Erythroblast (primary cell): ENCODE measurements at places on chromosomes 1 and 21.

DNA sequence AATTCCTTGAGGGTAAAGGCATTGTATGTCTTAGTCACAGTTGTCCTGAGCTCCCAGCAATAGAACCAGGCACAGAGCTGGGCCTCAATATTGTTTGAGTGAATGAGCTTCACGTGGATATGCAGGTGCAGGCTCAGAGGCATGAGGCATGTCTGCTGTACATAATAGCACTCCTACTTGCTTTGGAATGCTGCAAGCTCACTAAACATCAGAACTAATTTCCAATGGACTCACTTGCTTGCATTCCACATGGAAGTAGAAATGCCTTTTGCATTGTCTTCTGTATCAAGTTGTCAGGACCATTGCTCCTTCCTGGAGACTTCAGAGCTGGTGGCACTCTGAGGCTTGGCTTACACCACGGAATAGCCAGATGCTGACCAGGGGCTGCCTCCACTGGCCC, 37.1 kb downstream of the INAVA start:
- no peak for DNase-seq

DNA sequence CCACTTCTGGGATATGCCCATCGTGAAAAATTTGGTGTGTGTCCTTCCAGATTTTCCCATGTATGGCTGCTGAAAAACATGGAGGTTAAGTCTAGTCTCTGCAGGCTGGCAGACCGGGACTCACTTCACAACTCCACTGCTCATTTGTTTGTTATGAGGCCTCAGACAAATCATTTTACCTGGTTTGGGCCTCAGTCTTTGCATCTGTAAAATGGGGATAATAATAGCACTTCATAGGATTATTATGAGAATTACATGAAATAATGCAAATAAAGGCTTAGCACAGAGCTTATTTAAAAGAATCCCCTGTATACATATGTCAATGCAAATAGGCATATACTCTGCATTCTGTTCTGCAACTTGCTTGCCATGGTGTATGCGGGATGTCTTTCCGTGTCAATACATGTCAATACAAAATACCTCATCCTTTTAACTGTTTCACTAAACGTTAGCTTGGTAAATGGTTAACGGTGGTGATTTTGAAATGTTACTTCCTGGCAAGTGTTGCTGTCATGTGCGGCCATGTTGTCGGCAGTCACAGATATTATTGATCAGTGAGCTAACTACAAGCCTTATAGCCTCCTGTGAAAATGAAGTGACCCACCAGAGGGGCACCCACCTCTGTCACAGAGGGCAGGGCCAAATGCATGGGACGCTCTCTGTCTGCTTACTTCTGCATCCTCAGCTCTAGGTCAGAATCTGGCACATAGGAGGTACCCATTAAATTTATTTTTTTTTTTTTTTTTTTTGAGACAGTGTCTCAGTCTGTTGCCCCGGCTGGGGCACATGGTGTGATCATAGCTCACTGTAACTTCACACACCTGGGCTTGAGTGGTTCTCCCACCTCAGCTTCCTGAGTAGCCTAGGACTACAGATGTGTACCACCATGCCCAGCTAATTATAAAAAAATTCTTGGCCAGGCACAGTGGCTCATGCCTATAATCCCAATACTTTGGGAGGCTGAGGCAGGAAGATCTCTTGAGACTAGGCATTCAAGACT, 4.3 kb downstream of the LCK start:
- DNase-seq, result no peak

GRCh38 chr1:201656311-201657032, 117.5 kb downstream of the NAV1 start:
- DNase-seq, result no peak

DNA sequence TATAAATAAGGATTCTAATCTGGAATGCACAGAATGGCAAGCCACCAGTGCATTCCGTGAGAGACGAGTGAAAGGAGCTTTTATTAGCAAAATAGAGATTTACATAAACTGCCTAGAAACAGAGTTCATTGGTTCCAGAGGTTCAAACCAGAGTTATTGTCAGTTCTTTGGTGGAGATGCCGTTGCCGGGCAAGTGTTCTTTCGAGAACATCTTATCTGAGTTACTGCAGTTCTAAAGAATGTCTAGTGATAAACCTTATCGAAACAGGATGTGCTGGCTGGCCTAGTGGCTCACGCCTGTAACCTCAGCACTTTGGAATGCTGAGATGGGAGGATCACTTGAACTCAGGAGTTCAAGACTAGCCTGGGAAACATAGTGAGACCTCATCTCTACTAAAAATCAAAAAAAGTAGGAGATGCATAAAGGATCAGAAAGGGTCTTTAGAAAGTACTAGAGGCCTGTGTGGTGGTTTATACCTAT, 19.9 kb upstream of the EVI5 start:
- peak; percentile 66 for DNase-seq

GRCh38 chr1:36306210-36306901, at the start of gene SH3D21:
SH3D21 (plus strand) TSS chr1:36306368; CDS start chr1:36306421, 53 bp downstream.
- DNase-seq, result peak; percentile 67

DNA sequence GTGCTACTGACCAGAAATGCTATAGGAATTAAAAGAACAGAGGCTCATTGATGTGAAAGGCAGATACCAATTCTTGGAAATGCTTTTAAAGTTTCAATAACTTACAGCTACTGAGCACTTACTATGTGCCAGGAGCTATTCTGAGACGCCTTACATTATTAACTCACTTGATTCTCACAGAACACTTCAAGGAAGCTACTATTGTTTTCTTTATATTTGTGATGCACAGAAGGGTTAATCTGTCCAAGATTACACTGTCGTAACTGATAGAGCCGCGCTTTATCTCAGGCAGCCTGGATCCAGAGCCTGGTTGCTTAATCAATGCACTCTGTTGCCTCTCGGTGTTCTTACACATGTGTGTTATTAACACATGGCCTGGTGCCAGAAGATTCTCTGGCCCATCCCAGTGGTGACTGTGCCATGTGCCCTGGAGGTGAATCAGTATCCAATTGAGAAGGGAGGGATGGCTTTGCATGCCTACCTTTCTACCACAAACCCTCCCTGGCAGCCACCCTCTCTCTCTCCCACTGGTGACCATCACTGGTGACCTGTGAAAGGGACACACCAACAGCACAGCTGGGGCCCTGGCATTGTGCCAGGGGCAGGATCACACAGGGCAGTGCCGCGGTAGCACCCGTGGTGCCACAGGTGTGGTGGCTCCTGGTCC, 8.8 kb downstream of the FMO1 start:
- DNase-seq, result peak; percentile 8

DNA sequence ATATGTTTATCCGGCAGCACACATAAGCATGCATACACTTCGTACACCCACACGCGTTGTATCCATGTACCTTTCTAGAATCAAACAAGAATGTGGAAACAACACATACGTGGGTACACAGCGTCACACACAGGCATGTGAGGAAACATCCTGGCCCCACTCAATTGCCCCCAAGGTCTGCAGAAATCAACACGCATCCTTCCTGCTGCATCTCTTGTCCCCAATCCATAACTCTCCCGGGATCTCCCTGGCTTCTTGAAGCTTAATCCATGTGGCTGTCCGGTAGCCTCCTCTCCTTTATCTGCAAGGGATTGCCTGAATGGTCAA, 5.5 kb upstream of the TBX15 start:
- no peak for DNase-seq

DNA sequence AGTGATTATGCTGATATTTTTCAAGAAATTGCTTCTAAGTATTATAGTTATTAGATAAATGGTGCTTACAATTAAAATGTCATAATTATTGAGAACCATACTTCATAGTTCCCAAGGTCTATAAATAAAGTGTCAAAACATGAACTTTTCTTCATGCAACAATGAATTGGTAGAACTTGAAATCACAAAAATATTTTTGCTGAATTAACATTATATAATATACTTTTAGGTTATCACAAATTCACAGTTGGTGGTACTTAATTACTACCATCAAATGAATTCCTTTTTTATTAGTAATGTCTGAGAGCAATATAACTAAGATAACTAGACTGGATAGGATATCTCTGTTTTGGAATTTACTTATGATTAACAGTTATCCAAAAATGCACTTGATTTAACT, 4.7 kb downstream of the DNM3 start:
- DNase-seq, result no peak

DNA sequence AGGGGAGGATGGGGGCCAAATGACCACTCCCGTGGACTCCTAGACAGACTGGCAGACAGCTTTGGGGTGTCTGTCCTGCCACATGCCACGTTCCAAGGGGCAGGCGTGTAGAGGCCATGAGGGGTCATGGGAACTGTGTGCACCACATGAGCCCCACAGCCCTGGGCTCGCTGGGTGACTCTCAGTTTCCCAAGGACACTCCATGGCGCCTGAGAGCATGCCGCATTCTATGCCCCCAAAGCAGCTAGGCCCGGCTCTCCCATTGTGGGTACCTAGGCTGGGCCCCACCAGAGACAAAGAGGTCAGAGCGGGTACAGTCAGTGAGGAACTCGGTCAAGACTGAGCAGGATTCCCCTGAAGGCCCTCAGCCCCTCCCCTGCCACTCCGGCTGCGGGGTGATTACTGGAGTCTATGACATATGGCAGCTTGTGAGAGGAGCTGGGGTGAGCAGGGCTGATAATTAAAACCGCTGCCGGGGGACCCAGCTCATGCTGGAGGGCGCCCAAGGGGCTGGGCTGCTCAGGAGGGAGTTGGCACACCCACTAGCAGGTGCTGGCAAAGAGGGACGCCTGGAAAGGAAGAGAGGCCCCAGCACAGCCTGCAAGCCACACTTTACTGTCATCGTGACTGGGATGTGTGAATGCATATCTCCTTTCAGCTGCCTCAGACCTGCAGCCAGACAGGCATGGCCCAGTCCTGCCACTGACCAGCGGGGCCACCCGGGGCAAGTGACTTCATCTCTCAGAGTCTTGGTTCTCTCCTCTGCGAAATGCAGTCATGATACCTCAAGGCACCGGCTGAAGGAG, 8.4 kb downstream of the LRP8 start:
- no peak for DNase-seq

GRCh38 chr1:87136607-87137341, 191.9 kb upstream of the LMO4 start:
- no peak for DNase-seq

- no peak for DNase-seq
Observed at GRCh38 chr1:91940496-91940895, 8.7 kb upstream of the BRDT start.

- no peak for DNase-seq
Observed at GRCh38 chr1:110756506-110756905, 81.8 kb upstream of the KCNA3 start.

- no peak for DNase-seq
Observed at GRCh38 chr1:168555508-168556046, 11.8 kb upstream of the XCL2 start.

- peak; percentile 35 for DNase-seq
Observed at GRCh38 chr1:16151196-16151994, 4.5 kb downstream of the EPHA2 start.

DNA sequence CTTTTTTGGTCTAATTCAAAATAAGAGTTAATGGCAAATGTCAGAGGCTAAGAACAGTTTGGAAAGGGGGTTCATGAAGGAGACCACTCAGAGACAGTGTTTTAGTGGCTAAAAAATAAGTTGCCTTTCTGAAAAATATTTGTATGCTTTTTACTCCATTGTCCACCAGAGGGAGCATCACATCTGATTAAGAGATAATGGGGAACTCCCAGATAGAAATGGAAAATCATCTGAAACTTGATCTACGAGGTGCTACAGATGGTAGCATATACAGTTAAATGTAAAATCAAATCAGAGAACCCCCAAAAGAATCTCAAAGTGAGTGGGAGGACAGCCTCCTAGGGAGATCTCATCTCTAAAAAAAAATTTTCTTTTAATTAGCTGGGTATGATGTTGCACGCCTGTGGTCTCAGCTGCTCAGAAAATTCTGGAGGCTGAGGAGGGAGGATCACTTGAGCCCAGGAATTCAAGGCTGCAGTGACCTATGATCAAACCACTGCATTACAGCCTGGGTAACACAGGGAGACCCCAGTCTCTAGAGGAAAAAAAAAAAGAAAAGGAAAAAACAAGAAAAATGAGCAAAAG, 9.7 kb downstream of the SMYD3 start:
- DNase-seq, result peak; percentile 82

- DNase-seq, result no peak
Observed at GRCh38 chr1:29811727-29812407, 575.5 kb downstream of the PTPRU start.

- DNase-seq, result no peak
Observed at GRCh38 chr1:74415935-74416334, 96.5 kb downstream of the LRRC53 start.

DNA sequence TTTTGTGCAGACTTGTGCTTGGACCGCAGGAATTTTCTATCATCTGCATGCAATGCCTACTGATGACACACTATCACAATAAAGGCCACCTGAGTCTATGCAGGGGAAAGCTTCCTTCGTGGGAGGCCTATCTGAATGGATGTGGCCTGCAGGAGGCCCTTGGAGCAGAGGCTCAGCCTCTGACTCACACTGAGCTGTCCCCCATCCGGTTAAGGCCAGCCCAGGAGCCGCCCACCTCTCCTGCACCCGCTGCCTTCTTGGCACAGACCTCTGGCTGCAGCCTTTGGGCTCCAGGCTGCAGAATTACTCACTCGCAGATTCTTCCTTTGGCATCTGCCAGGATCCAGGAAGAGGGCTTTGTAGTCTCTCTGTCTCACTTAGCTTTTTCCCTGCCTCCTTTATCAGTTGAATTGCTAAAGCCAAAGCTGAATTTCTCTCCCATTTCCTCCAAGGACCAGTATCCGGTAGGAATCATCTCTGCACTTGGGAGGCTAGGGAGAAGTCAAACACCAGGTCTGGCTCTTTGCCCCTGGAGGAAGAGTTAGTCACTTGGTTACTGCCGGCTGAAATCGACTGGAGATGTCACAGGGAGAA, 65.1 kb upstream of the JUN start:
- DNase-seq, result peak; percentile 16

DNA sequence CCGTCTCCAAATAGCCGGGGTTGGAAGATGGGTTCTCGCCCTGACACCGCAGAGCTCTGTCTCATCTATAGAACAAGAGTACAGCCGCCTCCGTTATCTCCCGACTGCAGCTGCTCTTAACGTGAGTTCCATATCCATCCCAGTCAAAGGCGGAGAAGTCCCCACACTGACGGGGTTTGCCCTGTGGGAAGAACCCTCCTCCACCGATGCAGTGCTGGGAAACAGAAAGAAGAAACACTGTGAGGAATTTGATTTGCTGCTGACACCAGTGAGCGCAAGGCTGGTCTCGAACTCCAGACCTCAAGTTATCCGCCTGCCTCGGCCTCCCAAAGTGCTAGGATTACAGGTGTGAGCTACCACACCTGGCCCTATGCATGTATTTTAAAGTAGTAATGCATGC, 9.5 kb downstream of the ITLN2 start:
- DNase-seq, result peak; percentile 74

DNA sequence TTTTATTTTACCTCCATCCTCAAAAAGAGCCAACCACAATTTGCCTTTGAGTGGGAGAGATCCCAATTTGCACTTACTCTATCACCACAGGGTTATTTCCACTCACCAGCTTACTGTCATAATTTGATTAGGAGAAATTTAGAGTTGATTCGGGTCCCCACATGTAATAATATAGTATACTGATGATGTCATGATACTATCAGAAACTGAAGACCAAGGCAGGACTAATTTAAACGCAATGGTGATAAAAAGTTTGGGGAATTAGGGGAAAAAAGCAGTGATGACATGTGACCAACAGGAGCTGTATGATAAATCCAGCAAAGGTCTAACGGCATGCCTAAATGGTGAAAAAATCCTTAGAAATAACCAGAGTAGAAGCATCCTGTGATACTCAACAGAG, 54.4 kb downstream of the TRIM33 start:
- DNase-seq, result no peak

- no peak for DNase-seq
Observed at GRCh38 chr1:62337706-62338631, 18.7 kb upstream of the KANK4 start.
